ENCODE measurements at places on chromosomes 2 and 18.

DNA sequence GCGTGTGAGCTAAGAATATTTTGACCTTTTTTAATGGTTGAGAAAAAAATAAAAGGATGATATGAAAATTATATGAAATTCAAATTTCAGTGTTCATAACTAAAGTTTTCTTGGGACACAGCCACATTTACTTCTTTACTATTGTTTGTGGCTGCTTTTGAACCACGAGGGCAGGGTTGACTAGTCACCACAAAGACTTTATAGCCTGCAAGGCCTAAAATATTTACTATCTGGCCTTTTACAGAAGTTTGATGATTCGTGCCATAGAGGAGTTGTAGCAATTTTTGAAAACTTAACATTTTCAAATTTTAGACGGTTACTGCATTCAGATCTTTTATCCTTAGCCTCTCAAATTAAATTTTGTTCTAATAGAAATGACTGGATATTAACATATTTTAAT, 69.9 kb downstream of the LIMS1 start:
- no peak for DNase-seq

DNA sequence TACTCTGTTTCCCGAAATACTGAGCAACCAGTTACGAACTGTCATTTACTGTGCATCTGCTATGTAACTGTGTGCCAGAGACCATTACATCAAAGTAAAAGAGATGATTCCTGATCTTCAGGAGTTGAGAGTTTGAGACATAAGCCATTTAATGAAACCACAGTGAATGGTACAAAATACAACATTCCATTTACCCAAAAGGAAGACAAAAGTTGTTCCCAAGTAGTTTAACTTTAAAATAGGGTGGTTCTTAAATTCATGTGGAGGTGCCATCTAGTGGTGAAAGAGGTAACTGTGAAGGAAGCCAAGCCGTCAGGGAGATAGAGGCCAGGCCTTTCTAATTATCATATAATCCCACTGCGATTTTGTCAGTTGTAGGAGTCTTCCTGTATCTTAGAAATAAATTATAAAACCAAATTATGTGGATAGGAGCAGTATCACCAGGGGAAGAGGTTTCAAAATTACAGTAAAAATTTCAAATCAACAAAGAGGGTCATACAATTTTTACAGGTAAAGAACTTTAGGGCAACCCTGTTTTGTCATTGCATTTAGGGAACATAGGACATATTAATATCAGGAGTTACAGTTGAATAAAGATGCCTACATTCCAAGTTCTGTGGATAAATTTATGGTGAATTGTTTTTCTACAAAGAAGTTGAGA, 67.7 kb downstream of the EPAS1 start:
- peak; percentile 9 for DNase-seq

DNA sequence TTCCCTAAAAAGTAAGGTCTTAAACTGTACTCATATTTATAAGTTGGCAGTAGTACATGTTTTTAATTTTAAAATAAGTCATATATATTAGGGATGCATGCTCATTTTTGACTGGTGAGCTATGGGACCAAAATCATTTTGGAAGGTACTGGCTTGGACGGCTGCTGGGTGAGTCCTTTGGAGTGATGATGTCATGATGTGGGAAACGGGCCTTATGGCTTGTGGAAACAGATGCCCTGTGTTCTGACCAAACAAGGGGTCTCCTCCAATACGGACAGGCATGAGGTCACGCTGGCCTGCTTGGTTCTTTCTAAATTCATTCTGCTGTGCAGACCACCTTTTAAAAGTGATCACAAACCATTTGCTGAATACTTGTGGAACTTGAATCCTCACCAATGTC, 109.2 kb upstream of the MGAT5 start:
- no peak for DNase-seq

DNA sequence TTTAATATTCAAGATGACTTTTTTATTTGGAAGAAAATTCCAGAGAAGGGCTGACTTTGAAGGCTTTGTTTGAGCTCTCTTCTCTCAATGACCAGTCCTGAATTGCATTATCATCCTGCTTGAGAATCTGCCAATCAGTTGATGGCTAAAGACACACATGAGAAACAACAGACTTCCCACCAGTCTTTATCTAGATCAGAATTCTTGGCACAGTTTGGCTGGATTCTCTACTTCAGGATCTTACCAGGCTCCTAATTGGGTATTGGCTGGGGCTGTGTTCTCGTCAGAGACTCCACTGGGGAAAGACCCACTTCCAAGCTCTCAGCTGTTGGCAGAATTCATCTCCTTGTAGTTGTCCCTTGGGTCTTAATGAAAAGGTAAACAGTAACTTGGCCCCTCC, 86.0 kb downstream of the WDSUB1 start:
- no peak for DNase-seq

DNA sequence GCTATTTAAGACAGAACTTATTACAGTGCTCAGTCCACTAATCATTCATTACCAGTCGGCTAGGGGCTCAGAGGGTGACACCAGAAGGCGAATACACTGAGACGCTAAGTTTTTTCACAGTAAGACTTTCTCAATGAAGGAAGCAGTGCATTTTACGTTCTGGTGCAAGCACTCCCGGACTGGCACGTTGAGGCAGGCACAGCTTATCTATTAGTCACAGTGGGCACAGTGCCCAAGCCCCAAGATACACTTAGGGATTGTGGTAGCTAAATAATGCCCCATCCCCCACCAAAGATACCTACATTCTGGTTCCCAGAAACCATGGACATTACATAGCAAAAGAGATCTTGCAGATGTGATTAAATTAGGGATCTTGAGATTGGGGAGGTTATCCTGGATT, 32.6 kb upstream of the BCL11A start:
- no peak for DNase-seq

DNA sequence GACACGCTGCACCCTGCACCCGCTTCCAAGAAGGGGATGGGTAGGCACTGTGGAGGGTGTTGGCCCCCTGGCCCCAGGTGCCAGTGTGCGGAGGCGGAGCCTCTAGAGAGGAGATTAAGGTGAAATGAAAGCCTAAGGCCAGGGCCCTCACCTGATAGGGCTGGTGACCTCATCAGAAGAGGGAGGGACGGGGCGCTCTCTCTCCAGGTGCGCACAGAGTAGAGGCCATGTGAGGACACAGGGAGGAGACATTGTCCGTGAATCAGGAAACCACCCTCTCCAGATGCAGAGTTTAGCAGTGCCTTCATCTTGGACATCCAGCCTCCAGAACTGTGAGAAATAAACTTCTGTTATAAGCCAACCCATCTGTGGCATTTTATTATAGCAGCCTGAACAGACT, 62.3 kb downstream of the PSMG2 start:
- no peak for DNase-seq

GRCh38 chr18:5244941-5245340, 47.9 kb upstream of the AKAIN1 start:
- DNase-seq: no peak

DNA sequence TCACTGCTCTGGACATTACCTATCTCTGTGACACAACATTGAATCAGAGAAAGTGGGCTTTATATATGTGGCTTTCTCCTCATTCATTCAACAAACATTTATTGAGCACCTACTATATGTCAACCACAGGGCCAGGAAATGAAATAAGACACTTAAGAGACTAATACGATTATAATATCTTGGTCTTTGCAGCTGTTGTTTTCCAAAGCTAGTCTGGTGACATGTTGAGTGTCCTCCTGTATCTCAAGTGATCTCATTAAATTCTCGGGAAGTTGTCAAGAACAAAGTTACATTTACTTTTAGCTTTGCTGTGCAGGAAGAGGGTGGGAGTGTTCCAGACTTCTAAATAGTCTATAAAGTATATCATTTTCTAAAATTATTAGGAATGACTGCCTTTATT, 164.6 kb upstream of the SP5 start:
- no peak for DNase-seq

DNA sequence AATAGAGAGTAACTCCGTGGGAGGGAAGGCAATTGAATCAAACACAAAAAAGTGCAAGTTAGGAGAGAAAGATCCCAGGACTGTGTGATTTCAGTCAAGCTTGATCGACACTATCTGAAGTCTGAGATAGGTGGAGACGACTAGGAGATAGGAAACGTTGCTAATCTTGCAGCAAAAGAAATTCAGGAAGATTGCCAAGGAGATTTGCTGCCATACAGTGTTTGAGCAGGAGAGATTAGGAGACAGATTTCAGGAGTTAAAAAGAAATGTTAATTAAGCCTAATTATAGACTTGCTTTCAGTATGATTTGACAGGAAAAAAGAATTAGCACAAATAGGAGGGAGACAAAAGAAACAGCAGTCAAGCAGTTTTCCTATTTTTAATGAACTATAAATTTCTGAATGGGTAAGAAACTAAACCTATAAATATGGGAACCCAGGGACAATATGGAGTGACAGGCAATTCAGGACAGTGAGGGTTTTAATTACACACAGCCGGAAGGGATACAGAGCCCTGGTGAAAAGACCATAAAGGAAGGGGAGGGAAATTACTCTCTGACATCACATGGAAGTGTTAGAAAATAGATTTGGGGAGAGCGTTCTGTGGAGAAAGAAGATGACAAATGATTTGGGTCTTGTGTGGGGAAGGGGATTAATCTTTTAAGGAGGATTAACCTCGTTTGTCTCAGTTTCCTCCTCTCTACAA, 72.6 kb downstream of the SUCLG1 start:
- DNase-seq: no peak

GRCh38 chr18:74935434-74935833, 273.5 kb downstream of the PTGR3 start:
- no peak for DNase-seq

DNA sequence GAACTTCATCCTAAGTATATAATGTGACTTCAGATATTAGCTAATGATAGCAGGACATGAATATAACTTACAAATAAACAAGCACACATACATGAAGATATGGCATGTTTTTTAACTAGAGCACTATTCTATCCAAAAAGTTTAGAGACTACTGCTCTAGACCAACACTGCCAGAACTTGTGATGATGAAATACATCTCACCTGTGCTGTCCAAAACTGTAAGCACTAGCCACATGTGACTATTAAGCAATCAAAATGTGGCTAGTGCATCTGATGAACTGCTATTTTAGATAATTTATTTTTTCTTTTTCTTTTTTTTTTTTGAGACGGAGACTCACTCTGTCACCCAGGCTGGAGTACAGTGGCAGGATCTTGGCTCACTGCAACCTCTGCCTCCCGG, 7.1 kb downstream of the AAK1 start:
- DNase-seq: no peak

DNA sequence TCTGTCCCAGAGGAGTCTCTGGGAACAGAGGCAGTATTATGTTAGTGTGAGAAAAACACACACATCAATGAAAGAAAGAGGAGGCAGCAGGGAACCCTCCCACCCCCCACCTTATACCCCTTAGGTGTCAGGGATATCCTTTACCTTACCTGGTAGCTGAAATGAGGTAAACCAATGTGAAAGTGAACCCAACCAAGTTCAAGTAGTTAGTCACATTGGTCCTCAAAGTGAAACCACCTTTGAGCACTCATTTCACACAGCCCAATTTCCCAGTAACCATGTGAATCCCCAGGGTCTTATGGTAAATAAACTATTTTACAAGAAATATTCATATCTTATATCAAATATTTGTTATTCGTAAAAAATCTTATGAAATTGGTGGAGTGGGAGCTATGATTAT, 377.8 kb downstream of the LRATD1 start:
- DNase-seq: no peak

- peak; percentile 94 for DNase-seq
Measured at GRCh38 chr18:29154758-29155725, 978.1 kb upstream of the CDH2 start.

- no peak for DNase-seq
Measured at GRCh38 chr2:109471658-109472057, 142.1 kb downstream of the SEPTIN10 start.

DNA sequence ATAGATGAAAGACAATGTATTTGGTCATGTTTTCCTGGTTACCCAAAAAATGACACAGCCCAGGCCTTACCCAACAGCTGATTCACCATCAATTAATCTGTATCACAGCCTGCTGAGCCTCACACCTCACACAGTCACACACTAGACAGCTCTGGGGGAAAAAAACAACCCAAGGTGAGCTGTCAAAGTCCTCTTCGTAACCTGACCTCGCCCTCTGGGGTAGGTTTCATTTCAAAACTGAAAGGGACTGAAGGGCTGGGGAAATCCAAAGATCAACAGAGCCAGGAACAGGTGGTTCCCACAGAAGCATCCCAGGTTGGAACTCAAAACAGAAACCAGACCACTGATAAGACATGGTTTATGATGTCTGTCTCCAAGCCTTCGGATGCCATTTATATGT, 18.2 kb upstream of the PCBP1 start:
- no peak for DNase-seq

- DNase-seq: no peak
Measured at GRCh38 chr2:64296140-64296480, 151.9 kb upstream of the PELI1 start.

DNA sequence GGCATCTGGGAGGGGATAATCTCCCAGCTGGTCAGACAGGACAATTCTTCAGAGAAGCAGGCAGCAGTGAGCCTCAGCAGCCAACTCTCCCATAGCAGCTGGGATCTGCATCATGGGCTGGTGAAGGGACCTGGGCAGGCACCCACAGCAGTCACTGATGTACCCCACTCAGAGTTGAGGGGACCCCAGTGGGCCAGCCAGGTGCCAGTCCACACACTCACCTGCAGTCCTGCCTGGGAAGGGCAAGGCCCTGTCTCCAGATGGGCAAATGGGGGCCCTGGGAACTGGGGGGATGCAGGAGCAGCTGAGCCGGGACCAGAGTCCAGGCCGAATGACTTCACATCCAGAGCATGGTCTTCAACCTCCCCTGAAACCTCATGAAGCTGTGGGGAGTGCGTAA, 170.4 kb downstream of the ZFP36L2 start:
- no peak for DNase-seq

All from BJ (cell line).